ENCODE measurements at places on chromosomes 7 and 10.

DNA sequence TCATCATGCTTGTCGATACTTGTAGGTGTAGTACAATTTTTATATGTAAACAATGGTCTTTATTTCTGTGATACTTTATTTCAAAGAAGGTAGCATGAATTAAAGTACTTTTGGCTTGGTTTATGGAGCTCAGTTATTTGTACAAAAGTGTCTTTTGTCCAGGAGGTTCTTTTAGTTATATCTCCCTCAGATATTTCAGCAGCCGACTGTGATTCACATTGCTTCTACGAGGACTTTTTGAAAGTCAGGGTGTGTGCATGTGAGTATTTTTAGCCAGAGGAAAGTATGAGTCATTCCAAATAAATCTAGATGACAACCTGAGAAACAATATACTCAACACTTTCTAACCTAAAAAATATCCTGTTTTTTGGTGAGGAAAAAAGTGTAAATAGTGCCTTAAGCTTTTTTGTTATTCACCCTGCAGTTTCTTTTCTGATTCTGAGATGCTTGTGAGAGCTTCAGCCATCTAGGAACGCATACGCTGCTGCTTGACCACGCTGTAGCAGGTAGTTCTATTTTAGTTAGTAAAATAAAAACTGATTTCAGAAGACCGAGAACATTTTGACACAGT is 595 bp upstream of the SUN1 start:
- no peak for DNase-seq

- peak; percentile 64 for DNase-seq
Measured at GRCh38 chr10:42753126-42753506, 29.5 kb upstream of the BMS1 start.

DNA sequence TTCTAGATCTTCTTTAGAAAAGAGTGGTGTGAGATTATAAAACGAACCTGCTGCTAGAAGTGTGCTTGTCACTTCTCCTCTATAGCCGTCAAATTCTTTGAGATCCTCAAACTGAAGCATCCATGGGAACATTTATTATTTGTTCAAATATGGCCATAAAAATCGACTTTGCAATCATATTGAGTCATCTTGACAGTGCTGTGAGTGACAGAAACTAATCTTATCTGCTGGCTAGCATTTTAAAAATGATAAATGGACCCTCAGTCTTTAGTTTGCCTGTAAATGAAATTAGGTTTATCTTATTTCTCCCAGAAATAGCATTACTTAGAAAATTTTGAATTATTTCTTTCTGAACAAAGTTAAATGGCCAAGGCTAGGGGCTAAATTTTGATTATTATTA is 290.8 kb downstream of the EXOC4 start:
- DNase-seq = no peak

DNA sequence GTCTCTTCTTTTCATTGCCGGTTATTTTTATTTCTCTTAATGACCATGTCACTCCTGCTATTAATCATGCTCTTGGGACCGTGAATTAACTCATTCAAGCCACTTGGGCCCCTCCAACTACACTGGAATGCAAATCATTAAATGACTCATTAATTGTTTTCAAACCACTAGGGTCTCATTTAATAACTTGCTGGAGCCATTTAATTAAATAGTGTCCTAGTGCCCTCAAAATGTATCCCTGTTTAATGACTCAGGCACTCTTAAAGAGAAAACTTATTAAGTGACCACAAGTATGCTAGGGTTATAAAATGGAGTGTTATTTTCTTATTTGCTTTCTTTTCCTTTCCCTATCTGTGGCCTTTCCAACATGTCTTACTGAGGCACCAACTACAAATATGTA is 73.0 kb downstream of the PLXDC2 start:
- DNase-seq = no peak

DNA sequence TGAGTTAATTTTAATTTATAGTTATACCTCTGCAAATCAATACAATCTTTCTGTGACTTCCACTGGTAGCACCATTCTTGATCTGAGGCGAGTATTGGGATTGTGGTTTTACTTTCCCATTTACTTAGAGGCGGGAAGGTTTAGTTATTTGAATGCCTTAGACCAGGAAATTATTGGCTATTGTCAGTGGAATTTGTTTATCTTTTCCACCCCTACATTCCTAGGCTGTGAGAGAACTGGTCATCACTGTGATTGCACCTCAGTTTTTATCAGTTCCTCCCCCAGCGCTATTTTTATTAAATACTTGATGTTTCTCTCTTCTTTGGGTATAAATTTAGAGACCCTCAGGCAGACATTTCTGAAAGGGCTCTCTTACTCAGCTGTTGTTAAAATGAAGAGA is 29.9 kb downstream of the CDK14 start:
- DNase-seq = no peak

DNA sequence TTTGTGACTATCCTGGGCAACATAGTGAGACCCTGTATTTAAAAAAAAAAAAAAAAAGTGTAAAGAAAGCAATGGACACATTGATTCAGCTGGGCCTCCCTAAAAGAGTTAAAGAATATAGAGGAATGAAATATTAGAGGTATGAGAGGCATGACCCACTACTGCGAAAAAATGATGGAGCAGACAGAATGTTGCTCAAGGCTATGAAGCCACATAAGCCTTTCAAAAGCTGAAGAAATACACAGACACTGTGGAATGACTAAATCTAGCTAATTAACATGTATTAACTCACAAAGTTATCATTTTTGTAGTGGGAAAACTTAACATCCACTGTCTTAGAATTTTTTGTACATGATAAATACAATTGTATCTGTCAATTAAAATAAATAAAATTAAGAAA is 107.3 kb downstream of the HGF start:
- DNase-seq = no peak

DNA sequence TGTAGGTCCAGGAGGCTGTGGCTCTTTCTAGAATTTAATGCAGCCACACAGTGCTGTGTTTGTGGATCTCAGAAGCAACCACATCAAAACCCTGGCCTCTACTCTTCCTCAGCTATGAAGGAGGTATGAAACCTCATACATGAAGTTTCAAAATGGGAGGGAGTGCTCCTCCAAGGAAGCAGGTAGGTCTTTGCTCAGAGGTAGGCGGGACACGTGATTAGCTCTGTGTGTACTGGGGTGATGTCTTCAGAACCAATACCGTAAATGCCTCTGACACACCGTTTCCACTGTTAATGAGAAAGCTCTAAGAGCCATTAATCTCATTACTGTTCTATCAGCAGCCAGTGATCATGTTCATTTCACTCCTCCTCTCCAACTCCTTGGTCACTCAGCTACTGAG is 126.1 kb downstream of the PLXNA4 start:
- DNase-seq = no peak

DNA sequence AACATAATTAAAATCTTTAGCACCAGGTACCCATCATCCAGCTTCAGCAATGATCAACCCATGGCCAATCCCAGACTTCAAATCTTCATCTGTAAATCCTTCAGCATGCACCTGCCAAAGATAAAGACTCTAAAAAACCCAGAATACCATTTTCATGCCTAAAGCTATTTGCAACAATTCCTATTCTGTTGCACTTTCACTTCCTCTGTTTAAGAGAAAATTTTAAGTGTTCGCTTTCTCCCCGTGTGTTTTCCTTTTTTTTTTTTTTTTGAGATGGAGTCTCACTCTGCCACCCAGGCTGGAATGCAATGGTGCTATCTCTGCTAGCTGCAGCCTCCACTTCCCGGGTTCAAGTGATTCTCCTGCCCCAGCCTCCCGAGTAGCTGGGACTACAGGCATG is 31.8 kb upstream of the HTR5A start:
- no peak for DNase-seq

DNA sequence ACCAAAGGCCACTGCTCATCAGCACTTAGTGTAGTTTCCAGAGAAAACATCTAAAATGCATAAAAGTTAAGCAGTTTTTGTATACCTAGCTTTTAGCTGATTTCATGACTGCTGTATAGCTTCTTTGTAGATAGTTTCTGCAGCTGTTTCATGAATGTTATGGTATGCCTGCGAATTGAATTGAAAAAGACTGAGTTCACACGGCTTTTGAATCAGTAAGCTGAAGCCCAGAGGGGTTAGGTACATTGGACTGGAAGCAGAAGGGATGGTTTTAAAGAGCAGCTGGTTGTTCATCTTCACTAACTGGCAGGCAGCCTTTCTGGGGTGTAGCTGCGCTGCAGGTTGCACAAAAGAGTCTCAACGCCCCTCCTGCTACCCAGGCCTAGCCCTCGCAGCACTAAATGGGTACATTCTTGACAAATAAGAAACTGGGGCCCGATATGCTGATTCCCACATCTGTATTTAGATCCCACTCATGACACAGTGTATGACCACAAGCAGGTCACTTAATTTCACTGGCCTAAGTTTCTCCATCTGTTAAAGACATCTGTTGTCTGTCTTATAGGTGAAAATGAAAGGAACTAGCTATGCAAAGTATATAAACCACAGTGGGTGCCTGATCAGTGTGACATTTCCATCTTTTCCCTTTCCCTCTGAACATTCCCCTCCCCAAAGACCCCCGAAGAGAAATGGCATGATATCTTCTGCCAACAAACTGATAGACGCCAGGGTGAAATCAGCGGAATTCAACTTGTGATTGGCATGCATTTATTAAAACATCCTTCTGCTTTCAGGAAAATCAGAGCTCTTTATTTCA is 85.9 kb upstream of the AGBL3 start:
- no peak for DNase-seq

- DNase-seq = no peak
Measured at GRCh38 chr7:134780166-134780828, 863 bp downstream of the CALD1 start.

DNA sequence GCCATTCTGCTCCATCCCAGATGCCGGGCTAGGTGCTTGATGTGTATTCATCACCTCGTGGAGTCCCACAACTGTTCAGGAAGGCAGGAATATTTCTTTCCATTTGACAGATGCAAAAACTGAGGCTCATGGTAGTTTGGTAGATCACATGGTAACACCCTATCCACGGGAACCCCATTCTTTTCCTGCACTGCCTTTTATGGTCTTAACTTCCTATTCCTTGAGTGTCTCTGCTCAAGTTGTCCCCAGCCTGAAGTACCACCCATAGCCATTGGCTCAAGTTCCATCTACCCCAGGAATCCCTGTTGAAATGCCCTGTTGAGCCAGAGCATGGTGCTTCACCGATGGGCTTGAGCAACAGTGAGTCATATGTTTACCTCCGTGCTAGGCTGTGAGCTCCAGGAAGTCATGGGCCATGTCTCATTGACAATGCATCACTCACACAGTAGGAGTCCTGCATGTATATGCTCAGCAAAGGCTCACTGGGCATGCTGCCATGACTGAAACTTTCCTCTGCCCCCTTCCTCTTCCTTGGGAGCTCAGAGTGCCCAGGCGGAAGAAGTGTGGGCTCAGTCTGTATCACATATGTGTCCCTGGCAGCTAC is 71.7 kb upstream of the ADAM12 start:
- no peak for DNase-seq

- no peak for DNase-seq
Measured at GRCh38 chr10:30510184-30510931, 76.4 kb downstream of the MAP3K8 start.

- peak; percentile 79 for DNase-seq
Measured at GRCh38 chr10:100529475-100530298, at the start of gene NDUFB8. NDUFB8 (minus strand) TSS chr10:100529871; CDS start chr10:100529851, 20 bp downstream.

GRCh38 chr7:37216156-37216852 is 232.4 kb downstream of the ELMO1 start:
- no peak for DNase-seq

DNA sequence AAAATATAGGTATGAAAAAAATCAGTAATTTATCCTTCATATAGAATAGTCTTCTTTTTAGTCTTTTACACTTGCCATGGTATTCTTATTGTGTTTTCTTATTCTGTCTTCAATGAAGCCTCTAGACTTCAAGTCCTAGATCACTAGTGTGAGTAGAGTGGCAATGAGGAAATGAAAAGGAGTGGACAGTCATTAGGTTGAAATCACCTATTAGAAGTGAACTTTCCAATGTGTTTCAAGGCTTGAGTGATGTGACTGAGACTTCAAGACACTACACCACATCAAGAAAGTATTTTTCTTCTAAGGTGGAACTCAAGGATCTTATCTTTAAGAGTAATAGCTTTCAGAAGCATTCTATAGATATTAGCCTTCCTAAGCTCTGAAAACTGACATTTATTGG is 357.8 kb upstream of the MBL2 start:
- no peak for DNase-seq

DNA sequence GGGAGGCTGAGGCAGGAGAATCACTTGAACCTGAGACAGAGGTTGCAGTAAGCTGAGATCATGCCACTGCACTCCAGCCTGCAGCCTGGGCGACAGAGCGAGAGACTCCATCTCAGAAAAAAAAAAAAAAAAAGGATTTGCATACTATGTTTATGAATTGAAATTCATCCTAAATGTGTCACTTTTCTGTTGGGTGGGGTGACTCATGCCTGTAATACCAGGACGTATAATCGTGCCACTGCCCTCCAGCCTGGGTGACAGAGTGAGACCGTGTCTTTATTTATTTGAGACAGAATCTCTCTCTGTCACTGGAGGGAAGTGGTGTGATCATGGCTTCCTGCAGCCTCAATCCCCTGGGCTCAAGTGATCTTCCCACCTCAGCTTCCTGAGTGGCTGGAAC is 5.8 kb downstream of the ZNF212 start:
- DNase-seq = no peak

DNA sequence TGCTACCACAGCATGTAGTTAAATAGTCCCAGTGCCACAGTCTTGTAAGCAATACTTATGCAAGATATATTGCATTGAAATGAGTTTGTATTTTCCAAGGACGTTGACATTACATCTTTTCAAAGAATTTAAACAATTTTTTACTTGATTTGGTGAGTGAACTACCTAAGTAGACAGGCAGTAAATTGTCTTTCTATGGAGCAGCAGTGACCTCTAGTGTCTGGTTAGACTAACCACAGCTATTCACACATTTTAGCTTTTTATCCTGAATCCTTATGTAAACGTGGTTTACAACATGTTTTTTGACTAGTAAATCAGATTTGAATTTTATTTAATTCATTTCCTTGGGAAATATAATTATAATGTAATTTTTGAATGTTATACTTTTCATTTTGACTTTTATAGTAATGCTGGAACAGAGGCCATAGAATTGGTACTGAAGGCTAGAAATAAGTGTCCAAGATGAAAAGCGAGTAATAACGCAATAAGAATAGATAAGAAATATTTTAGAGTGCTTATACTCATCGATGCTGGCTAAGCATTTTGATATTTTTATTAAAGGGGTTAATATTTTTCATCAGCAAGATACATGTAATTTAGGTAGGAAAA is 5.6 kb downstream of the LRRTM3 start:
- DNase-seq = no peak

GRCh38 chr7:35268953-35269352 is 15.1 kb upstream of the TBX20 start:
- DNase-seq = no peak

DNA sequence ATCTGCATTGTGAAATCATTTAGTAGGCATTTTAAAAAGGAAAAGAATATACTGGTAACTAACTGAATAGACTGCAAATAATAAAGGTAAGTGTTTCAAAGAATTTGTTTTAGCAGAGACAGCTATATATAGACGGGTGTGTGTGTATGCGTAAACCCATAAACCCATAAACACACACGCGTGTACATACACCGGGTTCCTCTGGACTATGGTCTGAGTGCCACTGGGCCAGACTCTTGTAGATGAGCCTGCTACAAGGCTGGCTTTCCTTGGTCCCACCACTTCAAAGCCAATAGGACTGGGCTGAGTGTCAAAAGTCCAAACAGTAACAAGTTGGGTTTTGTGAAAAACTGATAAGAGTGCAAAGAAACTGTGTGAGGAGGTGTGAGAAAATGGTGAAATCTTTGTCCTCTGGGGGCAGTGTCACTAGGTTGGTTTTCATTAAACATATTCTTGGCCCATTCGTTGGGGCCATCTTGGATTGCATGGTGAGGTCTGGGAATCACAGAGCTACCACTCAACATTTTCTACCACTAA is 39.8 kb downstream of the GNA12 start:
- no peak for DNase-seq

- DNase-seq = no peak
Measured at GRCh38 chr7:69738396-69738951, 140.2 kb downstream of the AUTS2 start.

All from stimulated activated CD8-positive, alpha-beta memory T cell treated with anti-CD3 and anti-CD28 coated beads, Interleukin-7, amount 100 ng/mL, for 24 hours (primary cell).